HuH-7 (cell line): ENCODE measurements at places on chromosomes 5 and 9.
A peak's percentile ranks its signal among the peaks of the same experiment; 100 is the strongest.

DNA sequence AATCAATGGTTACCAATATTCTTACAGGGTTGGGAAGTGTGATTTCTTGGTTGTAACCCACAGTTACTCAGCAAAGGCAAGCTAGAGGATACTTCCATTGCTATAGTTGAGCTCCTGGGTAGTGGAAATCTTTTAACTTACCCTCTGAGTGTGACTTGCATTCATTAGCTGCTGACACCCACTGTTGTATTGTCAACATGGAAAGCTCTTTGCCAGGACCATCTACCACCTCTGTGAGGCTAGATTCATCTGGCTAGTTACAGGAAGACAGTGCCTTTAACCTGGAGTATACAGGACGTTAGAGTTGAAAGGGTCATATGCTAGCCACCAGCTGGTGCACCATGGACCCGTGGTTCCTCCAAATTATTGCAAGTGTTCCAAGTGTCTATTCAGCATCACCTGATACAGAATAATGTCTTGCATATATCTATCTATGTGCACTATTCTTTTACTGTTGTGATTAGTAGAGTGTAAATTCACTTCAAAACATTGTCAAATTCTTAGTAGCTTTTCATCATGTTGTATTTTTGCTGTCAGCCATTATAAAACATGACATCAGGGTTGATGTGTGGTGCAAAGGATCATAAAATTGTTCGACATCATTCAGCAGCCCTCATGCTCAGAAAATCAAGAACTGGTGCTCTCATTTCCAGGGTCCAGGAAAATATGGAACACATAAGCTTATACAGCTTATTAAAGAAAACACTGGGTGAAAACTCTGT lies 239.0 kb downstream of the PJA2 start:
- DNase-seq = no peak

GRCh38 chr5:91556-92263 lies at the start of gene PLEKHG4B:
Gene PLEKHG4B, plus strand, starts transcription at chr5:92168. Its CDS starts 64 bp downstream, at chr5:92232.
- DNase-seq = no peak

- no peak for DNase-seq
Measured at GRCh38 chr9:77435688-77436087, 212.4 kb downstream of the GNA14 start.

- no peak for DNase-seq
Measured at GRCh38 chr5:142669477-142669876, 16.4 kb downstream of the FGF1 start.

DNA sequence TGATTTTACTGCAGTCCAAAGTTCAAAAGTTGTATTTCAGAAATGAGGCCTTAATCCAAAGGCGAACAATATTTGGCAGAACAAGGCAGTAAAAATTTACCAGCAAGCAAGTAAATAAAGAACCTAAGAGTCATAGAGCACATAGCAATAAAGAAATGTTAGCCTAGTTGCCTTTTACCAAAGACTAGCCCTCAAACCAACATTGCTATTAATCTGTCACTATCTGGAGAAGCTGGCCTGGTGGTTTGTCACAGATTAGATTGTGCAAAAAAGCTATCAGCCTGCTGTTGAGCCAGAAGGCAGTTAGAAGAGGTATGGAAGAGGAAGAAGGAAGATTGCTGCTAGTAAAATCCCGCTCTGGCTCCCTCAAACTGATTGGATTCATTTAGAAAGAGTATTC lies 304.7 kb upstream of the KLF4 start:
- no peak for DNase-seq

GRCh38 chr9:108093773-108094675 lies 604.5 kb upstream of the KLF4 start:
- DNase-seq = peak; percentile 23

- DNase-seq = no peak
Measured at GRCh38 chr5:37685816-37686215, 154.0 kb downstream of the GDNF start.

DNA sequence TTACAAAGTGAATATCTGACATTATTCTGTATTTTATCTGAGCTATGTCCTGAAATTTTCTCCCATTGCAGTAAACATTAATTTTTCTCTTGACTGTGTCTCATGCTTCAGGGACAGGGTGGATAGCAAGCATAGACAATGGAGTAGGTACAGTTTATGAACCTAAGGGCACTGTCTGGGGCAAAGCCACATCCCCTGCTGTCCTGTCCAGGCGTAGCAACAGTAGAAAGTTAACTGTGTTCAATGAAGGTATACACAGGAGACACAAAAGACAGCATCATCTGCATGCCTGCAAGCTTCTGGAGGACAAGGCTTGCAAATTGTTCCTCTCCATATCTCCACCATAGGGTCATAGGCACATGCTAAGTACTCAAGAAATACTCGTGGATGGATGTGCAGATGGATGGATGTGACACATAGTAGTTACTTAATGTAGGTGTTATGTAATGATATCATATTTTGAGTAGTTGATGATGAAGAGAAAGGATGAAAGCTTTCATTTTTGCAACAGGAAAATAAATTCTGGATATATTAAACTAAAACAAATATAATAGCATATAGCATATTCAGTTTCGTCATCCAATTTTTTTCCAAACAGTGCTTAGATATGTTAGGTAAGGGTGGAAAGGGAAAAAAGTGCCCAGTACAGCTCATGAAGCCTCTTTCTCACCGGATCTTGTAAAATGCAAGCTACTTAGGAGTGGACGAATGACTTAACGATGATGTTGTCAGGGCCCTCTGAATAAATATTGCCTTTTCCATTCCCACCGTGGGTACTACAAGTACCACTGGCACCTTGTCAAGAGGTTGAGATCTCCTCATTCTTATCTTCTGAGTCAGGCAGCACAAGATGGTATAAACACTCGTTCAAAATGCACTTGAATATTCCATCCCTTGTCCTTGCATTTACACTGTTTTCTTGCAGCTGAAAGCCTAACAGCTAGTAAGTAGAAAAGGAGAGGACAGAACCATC lies 19.9 kb upstream of the ZSWIM6 start:
- no peak for DNase-seq
